ENCODE measurements at places on chromosomes 7 and 10.

DNA sequence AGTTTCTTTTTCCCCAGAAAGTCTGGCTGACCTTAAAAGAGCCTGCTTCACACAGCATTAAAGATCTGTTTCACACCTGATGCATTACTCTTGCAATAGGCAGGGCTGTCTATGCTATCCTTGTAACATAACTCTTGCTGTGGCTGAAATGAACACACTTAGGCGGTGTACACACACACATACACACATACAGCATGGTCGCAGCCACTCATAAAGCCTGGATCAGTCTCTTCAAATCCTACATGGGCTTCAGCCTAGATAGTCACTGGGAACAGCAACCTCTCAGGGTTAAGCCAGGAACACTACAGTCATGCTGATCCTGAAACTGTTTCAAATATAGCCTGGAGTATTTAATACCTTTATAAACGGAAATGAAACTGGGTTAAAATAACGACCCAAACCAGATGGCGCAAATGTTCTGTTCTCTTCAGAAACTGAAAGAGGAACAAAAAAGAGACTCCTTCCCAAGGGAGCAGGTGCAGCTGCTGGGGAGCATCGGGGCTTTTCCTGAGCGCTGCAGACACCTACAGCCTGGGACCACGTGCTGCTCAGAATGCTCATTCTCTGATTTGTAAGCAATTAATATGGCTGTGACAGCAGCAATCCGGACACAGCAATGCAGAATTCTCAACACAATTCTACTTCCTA is 61.0 kb upstream of the SFMBT2 start:
- H3K27me3 ChIP-seq: no peaks in the 10 kb centered on the region
- no peaks in the 10 kb centered on the region for H3K36me3 ChIP-seq
- peak overlapping the region; percentile 87 for H3K4me3 ChIP-seq
- peaks cover 20% of the 10 kb centered on the region for H3K4me1 ChIP-seq
- DNase-seq: no peak

DNA sequence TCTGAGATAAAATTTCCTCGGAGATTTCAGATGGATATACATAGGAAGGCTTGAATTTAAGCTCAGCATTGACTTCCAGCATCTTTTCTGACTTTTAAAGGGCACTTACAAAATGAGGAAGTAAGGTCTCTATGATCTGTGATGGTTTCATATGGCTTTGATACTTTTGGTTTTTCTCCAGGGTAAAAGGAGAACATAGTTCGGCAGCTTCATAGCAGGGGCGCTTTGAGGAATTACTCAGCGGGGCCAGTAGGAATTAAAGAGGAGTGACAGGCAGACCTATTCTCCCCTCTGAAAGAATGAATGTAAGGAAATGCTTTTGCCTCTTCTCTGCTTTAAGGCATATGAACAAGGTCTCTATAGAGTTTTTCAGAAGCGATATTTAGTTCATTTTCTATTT is 80.0 kb upstream of the PCDH15 start:
- no peaks in the 10 kb centered on the region for H3K36me3 ChIP-seq
- no peaks in the 10 kb centered on the region for H3K4me1 ChIP-seq
- no peak for DNase-seq
- no peak overlapping the region for H3K4me3 ChIP-seq
- H3K27me3 ChIP-seq: no peaks in the 10 kb centered on the region

DNA sequence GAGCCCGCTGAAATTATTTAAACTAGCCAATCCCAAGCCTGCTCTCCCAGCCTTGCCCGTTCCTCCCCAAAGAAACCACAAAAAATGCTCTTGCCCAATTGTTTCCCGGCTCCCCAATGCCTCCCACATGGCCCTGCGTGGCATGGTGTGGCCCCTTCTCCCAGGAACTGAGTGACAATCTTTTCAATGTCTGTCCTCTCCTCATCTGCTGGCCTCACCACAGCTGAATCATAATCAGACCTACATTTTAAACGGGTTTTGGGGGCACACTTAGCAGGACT is 201.5 kb downstream of the PRPF18 start:
- no peak overlapping the region for H3K27ac ChIP-seq
- no peak for DNase-seq
- H3K27me3 ChIP-seq: no peaks in the 10 kb centered on the region
- peak overlapping the region; percentile 67 for H3K4me3 ChIP-seq
- no peaks in the 10 kb centered on the region for H3K36me3 ChIP-seq

- peak overlapping the region; percentile 87 for H3K27ac ChIP-seq
- no peak for DNase-seq
- peaks cover 23% of the 10 kb centered on the region for H3K27me3 ChIP-seq
- peak overlapping the region; percentile 82 for H3K4me3 ChIP-seq
- no peaks in the 10 kb centered on the region for H3K36me3 ChIP-seq
- peaks cover 32% of the 10 kb centered on the region for H3K4me1 ChIP-seq
Observed at GRCh38 chr7:106070567-106071254, 41.4 kb downstream of the SYPL1 start.

GRCh38 chr7:22251281-22251680 is 105.7 kb downstream of the RAPGEF5 start:
- no peak overlapping the region for H3K4me3 ChIP-seq
- no peak for DNase-seq
- no peaks in the 10 kb centered on the region for H3K4me1 ChIP-seq
- peaks cover 17% of the 10 kb centered on the region for H3K27me3 ChIP-seq

GRCh38 chr10:122301055-122301810 is 30.1 kb downstream of the BTBD16 start:
- H3K27ac ChIP-seq: no peak overlapping the region
- H3K4me1 ChIP-seq: peaks cover 4% of the 10 kb centered on the region
- DNase-seq: no peak
- H3K4me3 ChIP-seq: no peak overlapping the region
- H3K27me3 ChIP-seq: peaks cover 12% of the 10 kb centered on the region

DNA sequence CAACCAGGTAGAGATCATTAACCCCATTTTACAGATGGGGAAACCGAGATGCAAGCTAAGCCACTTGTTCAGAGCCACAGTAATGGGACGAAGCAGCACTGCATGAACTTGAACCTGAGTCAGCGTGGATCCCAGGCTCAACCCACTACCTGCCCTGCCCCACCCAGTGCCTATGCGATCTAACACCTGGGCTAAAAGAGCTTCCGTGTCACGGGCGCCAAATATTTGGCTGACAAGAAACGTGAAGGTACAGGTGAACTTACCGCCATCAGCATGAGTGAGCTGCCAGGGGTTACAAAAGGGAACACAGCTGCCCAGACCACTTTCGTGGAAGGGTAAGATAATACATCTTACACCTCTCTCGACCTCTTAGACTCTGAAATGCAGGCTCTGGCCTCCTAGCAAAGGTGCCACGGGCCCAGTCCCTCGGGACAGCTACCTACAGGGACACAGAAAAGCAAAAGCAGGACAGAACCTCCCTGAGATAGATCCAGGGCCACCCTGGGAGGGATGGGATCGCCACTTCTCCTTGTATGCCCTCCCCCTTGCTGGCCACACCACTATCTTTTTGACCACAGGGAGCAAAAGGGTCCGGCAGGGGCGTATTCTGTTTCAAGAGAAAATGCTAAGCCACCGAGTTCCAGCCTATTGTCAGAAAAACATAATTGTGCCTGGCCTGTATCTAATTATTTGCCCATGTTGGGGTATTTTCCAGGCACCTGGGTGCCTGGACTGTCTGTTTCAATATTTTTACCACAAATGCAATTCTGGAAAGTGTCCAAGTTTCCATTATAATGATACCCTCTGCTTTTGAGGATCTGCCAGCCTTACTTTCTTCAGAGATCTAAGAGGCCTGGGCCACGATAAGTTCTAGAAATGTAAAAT is 6.4 kb downstream of the CHST15 start:
- no peaks in the 10 kb centered on the region for H3K36me3 ChIP-seq
- H3K27me3 ChIP-seq: peaks cover 29% of the 10 kb centered on the region
- no peak for DNase-seq
- H3K27ac ChIP-seq: no peak overlapping the region

DNA sequence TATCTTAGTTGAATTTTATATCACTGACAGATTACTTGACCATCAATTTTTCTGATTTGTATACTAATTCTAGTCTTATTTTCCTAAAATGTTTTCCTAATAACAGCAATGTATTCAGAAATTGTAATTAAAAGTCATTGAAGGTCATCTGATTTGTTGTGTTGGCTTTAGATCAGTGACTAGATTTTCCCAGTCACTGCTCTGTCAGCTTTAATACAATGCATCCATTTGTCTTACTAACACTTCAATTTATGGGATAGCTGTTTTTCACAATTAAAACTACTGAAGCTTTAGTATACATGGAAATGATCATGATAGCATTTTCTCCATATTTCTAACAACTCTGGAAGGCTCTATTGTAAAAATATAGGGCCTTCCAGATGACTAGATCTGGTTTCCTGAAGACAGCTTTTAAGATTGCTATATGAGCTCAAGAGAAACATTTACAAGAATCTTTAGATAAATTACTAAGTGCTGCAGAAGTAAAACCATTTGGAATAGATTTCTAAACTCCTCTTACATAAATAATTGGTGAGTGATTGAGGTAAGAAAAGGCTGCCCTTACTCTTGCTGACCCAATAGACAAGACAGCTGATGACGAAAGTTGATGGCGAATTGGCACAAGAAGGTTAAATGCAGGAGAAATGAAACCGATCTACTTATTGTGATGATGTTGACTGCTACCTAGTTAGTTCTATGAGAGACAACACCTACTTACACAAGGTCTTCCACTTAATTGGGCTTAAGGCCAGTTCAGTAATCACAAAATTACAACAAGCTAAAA is 74.1 kb downstream of the LRRTM3 start:
- no peaks in the 10 kb centered on the region for H3K36me3 ChIP-seq
- no peaks in the 10 kb centered on the region for H3K27me3 ChIP-seq
- no peaks in the 10 kb centered on the region for H3K4me1 ChIP-seq
- DNase-seq: no peak
- H3K27ac ChIP-seq: no peak overlapping the region

DNA sequence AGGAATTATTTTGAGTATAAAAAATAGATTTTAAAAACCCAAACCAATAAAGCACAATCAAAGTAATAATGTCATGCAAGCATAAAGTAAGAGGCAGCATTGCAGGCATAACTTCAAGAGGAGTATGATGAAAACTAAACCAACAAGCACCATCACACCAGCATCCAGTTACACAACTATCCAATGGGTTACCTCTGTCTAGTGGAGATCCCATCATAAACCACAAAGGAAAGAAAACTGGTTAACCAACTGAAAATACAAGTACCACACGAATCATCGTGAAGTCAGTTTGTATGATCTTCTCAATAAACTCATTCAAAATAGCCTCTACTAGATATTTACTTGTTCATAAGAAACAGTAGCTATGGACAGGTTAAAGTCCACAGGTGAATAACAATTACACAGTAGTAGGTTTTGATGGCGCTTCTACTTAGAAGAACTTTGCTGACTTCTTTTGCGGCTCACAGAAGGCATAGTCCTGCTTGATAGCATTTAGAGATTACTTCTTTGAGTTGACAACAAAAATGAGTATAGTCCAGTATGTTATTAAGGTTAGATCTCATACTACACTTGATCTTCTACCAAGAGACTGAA is 116.6 kb downstream of the MICU1 start:
- H3K27ac ChIP-seq: no peak overlapping the region
- DNase-seq: no peak
- H3K4me1 ChIP-seq: peaks cover 7% of the 10 kb centered on the region
- H3K36me3 ChIP-seq: peaks cover 14% of the 10 kb centered on the region
- H3K4me3 ChIP-seq: no peak overlapping the region
- no peaks in the 10 kb centered on the region for H3K27me3 ChIP-seq

GRCh38 chr7:85061456-85061855 is 125.4 kb downstream of the SEMA3D start:
- no peaks in the 10 kb centered on the region for H3K4me1 ChIP-seq
- no peak for DNase-seq
- no peak overlapping the region for H3K4me3 ChIP-seq
- H3K27ac ChIP-seq: no peak overlapping the region
- H3K36me3 ChIP-seq: no peaks in the 10 kb centered on the region

DNA sequence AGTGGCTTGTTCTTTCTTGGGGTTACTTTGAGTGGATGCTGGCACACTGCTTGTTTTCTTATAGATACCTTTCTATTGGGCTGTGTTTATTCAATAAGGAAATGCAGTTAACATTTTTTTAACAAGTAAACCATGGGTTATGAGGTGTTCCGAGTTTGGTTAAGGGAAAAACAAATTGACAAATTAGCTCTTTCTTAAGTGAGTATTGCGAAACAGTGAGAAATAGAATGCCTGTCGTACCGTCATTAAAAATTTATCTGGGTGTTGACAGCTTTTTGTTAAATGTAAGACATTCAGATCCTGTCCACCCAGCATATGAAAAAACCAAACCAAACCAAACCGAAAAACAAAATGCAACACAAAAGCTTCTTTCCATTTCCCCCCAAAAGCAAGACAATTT is 6.2 kb downstream of the CUX1 start:
- H3K36me3 ChIP-seq: no peaks in the 10 kb centered on the region
- no peak overlapping the region for H3K4me3 ChIP-seq
- no peak for DNase-seq
- peaks cover 15% of the 10 kb centered on the region for H3K4me1 ChIP-seq
- no peak overlapping the region for H3K27ac ChIP-seq

- no peak for DNase-seq
- H3K36me3 ChIP-seq: no peaks in the 10 kb centered on the region
Observed at GRCh38 chr7:24949884-24950283, 30.1 kb downstream of the OSBPL3 start.

DNA sequence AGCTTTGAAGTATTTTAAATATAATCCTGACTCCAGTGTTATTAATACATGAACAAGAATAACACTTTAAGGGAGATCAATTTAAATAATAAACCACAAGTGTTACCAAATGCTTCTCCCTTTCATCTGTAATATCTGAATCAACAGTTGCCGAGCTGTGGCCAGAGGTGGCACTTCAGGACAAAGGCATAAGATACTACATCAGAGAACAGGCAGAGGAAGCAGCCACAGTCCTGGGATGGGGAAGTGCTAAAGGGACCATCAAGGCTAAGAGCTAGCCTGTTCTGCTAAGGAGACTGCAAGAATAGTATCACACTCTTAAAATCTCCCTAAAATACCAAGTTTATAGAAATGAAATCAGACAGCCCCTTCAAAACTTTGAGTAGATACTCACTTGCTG is 378.2 kb upstream of the PRKCQ start:
- H3K4me3 ChIP-seq: peak overlapping the region; percentile 39
- DNase-seq: no peak
- peak overlapping the region; percentile 32 for H3K27ac ChIP-seq
- no peaks in the 10 kb centered on the region for H3K36me3 ChIP-seq
- no peaks in the 10 kb centered on the region for H3K27me3 ChIP-seq

- H3K27me3 ChIP-seq: no peaks in the 10 kb centered on the region
- no peak overlapping the region for H3K27ac ChIP-seq
- H3K4me3 ChIP-seq: peak overlapping the region; percentile 70
- peaks cover 78% of the 10 kb centered on the region for H3K4me1 ChIP-seq
- no peak for DNase-seq
- peaks cover 38% of the 10 kb centered on the region for H3K36me3 ChIP-seq
Observed at GRCh38 chr10:11223507-11224140, 206.0 kb downstream of the CELF2 start.

DNA sequence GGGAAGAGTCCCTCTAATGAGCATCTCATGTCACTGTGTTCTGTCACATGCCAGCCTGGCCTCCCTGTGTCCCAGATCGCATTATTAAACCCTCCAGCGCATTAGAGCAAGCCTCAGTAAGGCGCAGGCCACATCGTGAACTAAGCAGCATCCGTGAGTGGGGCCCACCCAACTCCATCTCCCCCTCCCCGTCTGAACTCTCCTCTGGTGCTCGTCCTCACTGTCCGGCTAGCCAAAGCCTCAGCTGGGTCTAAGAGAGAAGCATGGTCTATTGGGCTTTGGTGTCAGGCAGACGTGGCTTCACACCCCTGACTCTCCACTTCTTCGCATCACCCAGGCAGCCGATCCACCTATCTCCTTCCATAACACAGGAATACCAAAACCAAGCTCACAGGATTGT is 164.7 kb upstream of the LANCL2 start:
- no peaks in the 10 kb centered on the region for H3K4me1 ChIP-seq
- no peak overlapping the region for H3K4me3 ChIP-seq
- H3K27ac ChIP-seq: no peak overlapping the region
- no peak for DNase-seq
- H3K36me3 ChIP-seq: no peaks in the 10 kb centered on the region
- H3K27me3 ChIP-seq: peaks cover 11% of the 10 kb centered on the region

Measured in natural killer cell treated with Interleukin-12 subunit alpha and Interleukin-12 subunit beta and Interleukin-15 and Interleukin-18, amount 100 ng/mL, for 72 hours (primary cell).